Inflammatory macrophage (primary cell): ENCODE measurements at places on chromosomes 6 and 20.

GRCh38 chr6:30707281-30707850 is 9.7 kb downstream of the MDC1 start:
- DNase-seq: no peak

- DNase-seq: no peak
Observed at GRCh38 chr6:48021904-48022303, 89.1 kb downstream of the PTCHD4 start.

DNA sequence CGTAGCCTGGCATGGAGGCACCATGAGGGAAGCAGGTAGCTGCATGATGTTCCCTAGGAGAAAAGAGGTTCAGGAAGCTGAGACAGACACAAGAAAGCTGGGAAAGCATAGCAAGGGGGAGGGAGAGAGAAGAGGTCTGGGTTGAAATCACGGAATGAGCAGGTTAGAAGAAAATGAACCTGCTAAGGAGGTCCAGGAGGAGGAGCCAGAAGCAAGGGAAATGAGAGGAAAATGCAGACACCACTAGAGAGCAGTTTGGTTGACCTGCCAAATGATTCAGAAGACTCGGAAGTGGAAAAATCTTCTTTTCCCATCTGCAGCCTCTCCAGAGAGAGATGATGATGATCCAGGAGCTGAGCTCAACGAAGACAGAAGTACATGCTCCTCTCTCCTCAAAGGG is 70.9 kb downstream of the VIP start:
- DNase-seq: no peak

DNA sequence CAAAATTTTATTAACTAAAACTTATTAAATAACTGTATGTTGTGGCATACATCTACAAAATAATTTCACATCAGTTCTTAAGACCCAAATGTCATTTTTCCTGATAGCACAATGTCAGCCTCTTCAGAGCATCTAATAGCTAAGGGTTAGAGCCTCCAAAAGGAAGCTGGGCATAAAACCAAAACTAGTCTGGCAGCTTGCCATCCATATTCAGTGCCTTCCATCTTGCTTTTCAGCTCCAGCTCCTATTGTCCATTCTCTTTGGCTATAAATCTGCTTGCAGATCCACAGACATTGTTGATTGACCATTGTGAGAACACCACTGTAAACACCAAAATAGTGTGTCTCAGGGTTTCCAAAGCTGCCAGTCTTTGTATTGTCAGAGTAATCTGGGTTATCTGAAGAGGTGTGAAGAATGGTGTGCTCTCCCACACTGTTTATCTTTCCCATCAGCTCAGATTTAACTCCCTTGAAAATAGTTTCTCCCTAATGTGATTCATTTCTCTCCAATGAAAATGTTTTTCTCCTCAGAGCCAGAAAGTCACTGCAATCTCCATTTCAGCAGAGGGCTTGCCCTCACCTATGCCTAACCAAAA is 154.8 kb upstream of the KCNQ5 start:
- no peak for DNase-seq

DNA sequence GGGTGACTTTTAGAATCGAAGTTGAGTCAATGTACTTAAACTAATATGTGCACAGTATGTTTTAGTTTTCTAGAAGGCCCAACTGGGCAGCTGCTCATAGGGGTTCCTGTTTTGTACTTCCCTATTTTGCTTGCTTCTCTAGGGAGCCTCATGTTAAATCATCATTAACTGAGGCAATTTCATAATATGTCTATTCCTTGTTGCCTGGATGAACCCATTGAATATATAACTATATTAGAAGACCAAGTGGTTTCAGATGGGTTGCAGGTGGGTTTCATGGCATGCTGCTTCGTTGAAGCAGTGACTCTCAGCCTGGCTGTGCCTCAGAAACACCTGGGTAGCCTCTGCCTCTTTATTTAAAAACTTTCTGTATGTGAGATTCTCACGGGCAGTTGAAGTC is 22.2 kb downstream of the CARMIL1 start:
- DNase-seq: peak; percentile 90

DNA sequence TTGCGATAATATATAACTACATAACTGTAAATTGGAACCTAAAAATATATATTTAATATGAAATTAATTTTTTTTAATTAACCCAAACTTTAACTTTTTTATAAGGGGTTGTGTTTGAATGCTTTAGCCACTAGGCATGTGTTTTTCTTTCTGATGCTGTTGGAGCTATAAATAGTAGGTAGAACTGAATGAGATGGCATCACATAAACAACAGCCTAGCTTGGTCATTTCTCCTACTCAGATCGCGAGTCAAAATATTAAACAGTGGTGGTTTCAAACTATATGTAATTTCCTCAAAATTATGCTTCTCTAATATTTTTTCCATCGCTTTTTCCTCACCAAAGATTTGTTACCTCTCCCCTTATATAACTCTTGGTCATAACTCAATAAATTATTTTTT is 243.2 kb downstream of the ARID1B start:
- peak; percentile 35 for DNase-seq

- DNase-seq: no peak
Observed at GRCh38 chr20:35373661-35374060, 38.1 kb downstream of the UQCC1 start.

DNA sequence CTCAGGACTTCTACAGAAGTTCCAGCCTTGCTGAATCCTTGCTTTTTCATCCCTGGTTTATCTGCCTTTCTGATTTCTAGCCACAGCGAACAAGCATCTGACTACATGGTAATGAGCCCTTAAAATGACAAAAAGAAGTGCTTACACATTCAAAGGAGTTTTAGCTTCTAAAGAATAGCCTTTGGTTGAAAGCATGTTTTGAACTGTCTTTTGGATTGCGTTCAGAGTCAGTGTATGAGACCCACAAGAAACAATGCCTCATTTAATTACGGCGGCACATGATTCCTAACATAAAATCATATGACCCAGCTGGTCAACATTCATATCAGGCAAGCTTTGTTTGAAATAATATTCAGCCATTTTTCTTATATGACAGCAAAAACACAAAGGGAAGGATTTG is 784.2 kb downstream of the KIF16B start:
- no peak for DNase-seq
